ENCODE measurements at places on chromosomes 11 and 22. TPM values are rescaled to one million over a fixed set of nuclear protein-coding genes. Genes with fewer than 3 reads are reported as not detected.

ISX gene
- total RNA-seq = not detected

GRCh38 chr11:72730737-72731136 lies 21.5 kb downstream of the ARAP1 start:
- DNase-seq = no peak

GLYAT gene
- not detected for total RNA-seq

GPR83 gene
- under 0.01 TPM for total RNA-seq
